ENCODE measurements at places on chromosomes 2 and 18.

- no peak for DNase-seq
Observed at GRCh38 chr2:112301171-112301584, 25.8 kb downstream of the ZC3H6 start.

DNA sequence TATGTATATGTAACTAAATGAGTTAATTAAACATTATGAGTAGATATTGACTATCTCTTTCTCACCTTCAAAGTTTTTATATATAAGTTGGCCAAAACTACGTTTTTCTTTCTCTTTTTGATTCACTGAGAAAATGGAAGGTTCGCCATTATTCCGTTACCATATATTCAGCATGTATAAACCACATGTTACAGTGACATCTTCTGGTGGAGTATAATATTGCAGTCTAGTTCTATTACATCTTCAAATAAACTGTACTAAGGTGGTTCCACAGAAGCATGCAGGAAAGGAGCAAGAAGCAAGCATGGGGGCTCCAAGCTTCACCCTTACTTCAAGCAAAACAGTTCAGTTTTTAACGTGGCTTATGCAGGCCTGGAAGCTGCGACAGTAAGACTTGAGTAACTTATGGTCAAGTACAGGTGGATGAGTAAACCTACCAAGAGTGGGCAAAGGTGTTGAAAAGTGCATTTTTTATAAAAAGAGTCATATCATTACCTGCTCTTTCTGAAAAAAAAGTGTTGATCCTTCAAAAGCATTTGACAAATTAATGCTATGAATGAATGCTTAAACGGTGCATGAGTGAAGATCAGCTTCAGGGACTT lies 129.8 kb upstream of the RAB6C start:
- no peak for DNase-seq

DNA sequence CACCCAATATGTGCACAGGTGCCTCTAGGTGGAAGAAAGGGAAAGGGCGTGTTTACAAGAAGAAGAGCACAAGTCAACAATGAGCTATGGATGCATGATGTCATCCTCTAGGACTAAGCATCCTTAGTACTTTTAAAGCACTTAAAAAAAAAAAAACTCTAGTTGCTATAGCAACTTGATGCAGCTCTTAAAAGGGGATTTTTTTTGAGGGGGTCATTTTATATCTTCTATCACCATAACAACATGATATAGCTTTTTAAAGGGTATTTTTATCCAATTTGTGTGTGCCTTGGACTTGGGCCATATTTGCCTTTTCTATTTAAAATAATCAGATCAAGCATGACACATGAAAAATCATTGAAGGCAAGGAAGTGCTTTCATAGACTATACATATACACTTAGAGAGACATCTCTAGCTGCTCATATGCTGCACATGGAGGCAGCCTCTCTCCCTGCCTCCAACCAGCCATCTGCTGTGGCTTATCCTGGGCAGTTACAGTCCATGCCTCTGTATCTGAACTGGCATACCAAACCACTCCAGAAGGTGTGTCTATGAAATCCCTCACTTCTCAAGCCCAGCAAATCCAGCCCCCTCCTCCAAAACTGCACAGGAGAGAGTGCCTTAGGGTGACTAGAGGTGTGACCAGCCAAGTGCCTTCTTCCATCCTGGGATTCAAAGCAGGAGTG lies 165.4 kb downstream of the MSH2 start:
- DNase-seq = no peak

GRCh38 chr18:57422313-57422872 lies 12.8 kb upstream of the ONECUT2 start:
- no peak for DNase-seq

DNA sequence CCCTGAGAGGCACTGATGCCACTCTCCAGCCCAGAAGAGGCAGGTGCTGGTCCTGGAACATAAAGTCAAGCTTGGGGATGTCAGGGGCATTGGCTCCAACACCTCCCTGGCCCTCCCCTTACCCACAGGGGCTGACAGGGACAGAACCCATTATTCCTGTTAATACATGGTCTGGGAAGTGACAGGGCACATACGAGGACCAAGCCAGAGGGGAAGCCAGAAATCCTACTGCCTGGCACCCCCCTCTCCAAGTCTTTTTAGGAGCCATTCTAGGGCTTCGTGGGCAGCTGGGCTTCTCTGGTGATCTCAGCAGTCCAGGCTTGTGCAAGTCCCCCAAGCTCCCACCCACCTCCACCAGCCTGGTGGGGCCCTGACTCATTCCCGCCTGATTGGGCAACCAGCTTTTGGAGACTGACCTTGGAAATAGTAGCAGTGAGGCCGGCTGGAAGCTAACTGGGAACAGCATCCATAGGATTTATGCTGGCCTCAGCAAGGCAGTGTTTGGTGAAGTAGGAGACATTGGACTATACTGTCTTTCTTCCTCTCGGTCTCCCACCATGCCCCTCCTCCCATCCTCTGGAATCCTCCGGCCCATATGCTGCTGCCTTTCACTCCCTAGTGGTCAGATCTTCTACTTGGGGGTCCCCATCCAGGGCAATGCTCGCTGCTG lies 86.4 kb upstream of the HK2 start:
- DNase-seq = peak; percentile 82

- DNase-seq = no peak
Observed at GRCh38 chr2:38099099-38100028, 23.4 kb upstream of the CYP1B1 start.

- DNase-seq = no peak
Observed at GRCh38 chr2:190460487-190460886, 52.3 kb downstream of the MFSD6 start.

DNA sequence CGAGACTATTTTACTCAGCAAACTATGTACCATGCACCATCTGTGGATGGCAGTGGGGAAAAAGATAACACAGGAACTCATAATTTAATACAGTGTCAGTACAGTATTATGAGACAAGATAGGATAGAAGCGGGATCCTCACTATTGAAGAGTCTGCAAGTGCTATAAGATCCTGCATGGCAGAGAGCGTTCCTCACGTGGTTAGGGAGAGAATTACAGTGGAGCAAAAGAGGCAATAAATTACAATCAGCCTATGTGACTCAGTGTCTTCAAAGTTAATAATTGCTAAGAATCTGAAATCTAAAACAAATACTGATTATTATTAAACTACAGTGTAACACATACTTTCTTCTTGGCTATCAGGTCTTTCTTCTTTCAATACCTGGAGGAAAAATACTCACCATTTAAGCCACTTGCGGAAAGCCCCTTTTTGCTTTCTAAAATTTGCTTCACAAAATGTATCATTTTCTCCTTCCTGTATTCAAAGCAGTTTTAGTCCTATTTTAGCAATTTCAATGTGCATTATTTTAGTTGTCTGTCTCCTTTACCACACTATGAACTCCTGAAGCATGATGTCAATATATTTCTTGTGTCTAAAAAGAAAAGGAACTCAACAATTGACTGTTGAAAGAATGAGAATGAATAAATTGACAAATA lies 342.9 kb downstream of the SPAG16 start:
- DNase-seq = no peak

GRCh38 chr2:176745543-176746200 lies 466.9 kb upstream of the HNRNPA3 start:
- DNase-seq = no peak

- DNase-seq = no peak
Observed at GRCh38 chr2:74894272-74894981, 60.5 kb downstream of the HK2 start.

GRCh38 chr2:169136885-169137534 lies 67.6 kb downstream of the DHRS9 start:
- no peak for DNase-seq

GRCh38 chr2:174326161-174327020 lies 8.4 kb upstream of the SP9 start:
- no peak for DNase-seq

DNA sequence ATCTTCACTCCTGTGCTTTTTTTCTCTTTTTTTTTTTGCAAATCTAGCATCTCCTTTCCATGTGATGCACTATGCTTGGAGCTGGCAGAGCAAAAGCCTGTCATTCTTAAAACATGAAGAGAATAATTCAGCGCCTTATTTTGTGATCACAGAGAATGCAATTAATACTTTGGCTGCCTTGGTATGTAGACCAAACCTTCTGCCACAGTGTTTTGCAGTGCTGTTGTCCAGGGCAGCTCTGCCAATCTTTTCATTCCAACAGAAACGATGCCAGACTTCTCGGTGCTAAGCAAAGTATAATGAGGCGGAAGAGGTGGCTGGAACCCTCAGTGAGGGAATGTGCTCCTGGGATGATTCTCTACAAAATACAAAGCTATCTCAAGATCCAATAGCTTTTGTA lies 25.6 kb downstream of the BCL2 start:
- DNase-seq = no peak

Measured in RWPE2 (cell line).